ENCODE measurements at places on chromosomes 12 and 14.

DNA sequence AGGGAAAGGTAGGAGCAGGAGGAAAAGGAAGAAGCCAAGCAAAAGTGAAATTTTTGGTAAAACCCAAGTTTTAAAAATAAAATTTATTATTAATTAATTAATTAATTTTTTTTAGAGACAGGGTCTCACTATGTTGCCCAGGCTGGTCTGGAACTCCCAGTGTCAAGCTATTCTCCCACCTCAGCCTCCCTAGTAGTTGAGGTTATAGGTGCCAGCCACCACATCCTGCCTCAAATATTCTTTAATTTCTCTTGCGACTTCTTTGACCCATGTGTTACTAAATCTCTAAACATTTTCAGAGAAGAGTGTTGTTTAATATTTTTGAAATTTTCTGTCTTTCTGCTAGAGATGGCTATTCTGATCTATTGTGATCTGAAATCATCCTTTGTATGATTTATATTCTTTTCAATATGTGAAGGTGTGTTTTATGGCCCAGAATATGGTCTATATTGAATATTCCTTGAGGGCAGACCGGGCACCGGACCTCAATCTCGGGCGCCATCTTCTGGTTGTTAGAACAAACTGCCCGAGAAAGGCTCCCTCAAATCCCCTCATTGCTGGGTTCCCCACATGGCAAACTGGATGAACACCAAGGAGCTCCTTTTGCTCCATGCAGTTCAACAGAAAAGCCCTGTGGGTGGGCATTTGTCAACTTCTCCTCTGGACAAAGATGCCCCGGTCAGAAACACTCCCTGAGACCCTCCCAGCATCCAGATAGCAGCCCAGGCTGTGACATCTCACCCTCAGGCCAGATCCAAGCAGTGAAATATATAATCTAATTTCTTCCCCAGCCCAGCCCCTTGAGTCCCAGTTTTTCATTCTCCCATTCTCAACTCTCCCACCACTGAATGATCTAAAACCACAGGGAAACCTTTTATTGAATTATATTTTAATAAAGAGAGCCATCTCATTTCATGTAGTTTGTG, 110.5 kb downstream of the ASCL4 start:
- DNase-seq, result peak; percentile 73

- peak; percentile 42 for DNase-seq
Measured at GRCh38 chr12:68559984-68560850, 50.5 kb upstream of the RAP1B start.

GRCh38 chr12:6215120-6215807, 15.1 kb downstream of the CD9 start:
- no peak for DNase-seq

DNA sequence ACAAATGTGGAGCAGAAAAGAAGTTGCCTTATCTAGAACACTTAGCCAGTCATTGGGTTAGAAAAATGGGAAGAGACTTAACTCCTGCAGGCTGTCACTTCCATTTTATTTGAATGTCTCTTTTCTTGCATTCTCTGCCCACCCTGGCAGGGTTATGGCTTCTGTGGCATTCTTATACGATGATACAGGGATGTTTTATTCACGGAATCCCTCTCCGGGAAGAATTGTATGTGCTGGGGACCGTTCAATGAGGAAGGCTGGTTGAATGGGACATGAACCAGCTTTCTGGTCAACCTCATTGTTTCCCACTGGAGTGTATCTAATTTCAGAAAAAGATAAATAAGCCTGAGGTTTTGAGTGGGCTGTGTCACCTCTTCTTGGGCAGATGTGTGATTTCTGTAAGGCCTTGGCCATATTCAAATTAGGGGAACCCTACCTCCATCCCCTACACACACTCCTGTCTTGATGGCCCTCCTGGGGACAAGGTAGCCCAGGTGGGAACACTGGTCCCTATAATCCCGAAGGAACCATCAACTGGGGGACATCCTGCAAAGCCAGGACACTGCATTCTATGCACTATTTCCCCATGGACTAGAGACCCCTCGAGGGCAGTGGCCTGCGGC, 174.8 kb upstream of the GSC start:
- DNase-seq, result no peak

DNA sequence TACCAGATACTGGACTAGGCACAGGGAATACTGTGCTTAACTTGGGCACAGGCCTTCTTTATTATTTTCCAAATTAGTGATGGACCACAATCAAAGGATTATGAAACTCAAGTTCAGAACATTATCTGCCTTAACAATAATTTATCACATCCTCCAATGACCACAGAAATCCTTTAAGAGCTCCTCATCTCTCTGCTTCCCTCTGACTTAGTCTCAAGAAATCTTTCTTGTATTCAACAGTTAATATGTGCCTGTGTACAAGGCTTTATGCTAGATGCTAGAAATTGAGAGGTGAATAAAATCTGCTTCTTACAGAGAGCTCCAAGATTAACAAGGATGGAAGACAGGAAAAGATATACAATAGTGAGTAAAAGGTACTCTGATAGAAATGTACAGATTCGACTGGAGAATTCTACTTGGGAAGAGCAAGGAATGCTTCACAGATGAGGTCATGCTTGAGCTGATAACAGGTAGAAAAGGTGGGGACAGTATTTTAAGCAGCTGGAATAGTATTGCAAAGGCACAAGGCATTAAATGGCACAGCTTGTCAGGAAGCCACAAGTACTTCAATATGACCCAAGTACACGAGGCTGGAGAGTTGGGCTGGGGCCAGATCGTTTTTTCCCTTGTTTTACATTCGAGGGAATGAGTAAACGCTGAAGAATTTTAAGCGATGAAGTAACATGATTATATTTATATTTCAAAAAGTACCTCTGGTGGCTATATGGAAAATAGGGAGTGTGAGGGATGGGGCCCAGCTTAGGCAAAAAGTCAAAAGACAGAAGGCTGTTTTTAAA, 55.1 kb upstream of the ARID2 start:
- no peak for DNase-seq
